ENCODE measurements at places on chromosomes 4 and X. TPM values are rescaled to one million over a fixed set of nuclear protein-coding genes. Genes with fewer than 3 reads are reported as not detected.

The ARX gene
- not detected for total RNA-seq

The ETDA gene
- total RNA-seq: not detected

The PIR gene
- total RNA-seq: 15.5 TPM

The RHOH gene
- not detected for total RNA-seq

The HNRNPD gene
- 45.3 TPM for total RNA-seq

The HTRA3 gene
- 0.55 TPM for total RNA-seq

The CXCL3 gene
- 3.3 TPM for total RNA-seq

The SPIN2A gene
- total RNA-seq: 0.37 TPM

The EFNB1 gene
- 25.0 TPM for total RNA-seq

The SPP1 gene
- total RNA-seq: 58.1 TPM

The PIGA gene
- 11.0 TPM for total RNA-seq

The UTP3 gene
- total RNA-seq: 27.7 TPM

The KCNIP4 gene
- not detected for total RNA-seq

The BEX2 gene
- total RNA-seq: 2.1 TPM

The BMP3 gene
- total RNA-seq: under 0.01 TPM

The FAM114A1 gene
- 453 TPM for total RNA-seq

The CD38 gene
- not detected for total RNA-seq
